ENCODE measurements at places on chromosomes 1 and 21. TPM values are rescaled to one million over a fixed set of nuclear protein-coding genes. Genes with fewer than 3 reads are reported as not detected.

FABP3 gene
- 209 TPM for total RNA-seq

PGLYRP3 gene
- not detected for total RNA-seq

TMEM61 gene
- not detected for total RNA-seq

DOP1B gene
- total RNA-seq, result 10.3 TPM

RIPK4 gene
- total RNA-seq, result under 0.01 TPM

OR2L8 gene
- total RNA-seq, result not detected

LMX1A gene
- total RNA-seq, result not detected

SPRR4 gene
- total RNA-seq, result not detected

C1orf52 gene
- 15.5 TPM for total RNA-seq

RAB7B gene
- total RNA-seq, result 3.4 TPM

USH2A gene
- total RNA-seq, result not detected

PLA2G5 gene
- total RNA-seq, result not detected

PKP1 gene
- total RNA-seq, result under 0.01 TPM

CELA3B gene
- not detected for total RNA-seq

OR2T35 gene
- not detected for total RNA-seq

IFI6 gene
- total RNA-seq, result 23.5 TPM

TRABD2B gene
- not detected for total RNA-seq

NKAIN1 gene
- 0.15 TPM for total RNA-seq

TMPRSS3 gene
- total RNA-seq, result not detected

PCBP3 gene
- total RNA-seq, result 5.2 TPM

C8B gene
- not detected for total RNA-seq

SLC37A1 gene
- 0.74 TPM for total RNA-seq

KCNJ6 gene
- under 0.01 TPM for total RNA-seq

EPHB2 gene
- 12.4 TPM for total RNA-seq

ROR1 gene
- 9.5 TPM for total RNA-seq

SCAMP3 gene
- 125 TPM for total RNA-seq

PADI2 gene
- under 0.01 TPM for total RNA-seq

AK5 gene
- 26.3 TPM for total RNA-seq

KCNJ15 gene
- not detected for total RNA-seq

CNR2 gene
- not detected for total RNA-seq

FCRL5 gene
- not detected for total RNA-seq

CASP9 gene
- 8.6 TPM for total RNA-seq

OPRD1 gene
- not detected for total RNA-seq

VHLL gene
- not detected for total RNA-seq

KRTAP19-3 gene
- not detected for total RNA-seq

NBPF10 gene
- total RNA-seq, result 0.30 TPM

ATP5IF1 gene
- total RNA-seq, result 404 TPM
